Activated CD4-positive, alpha-beta T cell treated with anti-CD3 and anti-CD28 coated beads, Interleukin-2, amount 10 ng/mL, durations not matched to agents 7 days and 5 days (primary cell): ENCODE measurements at places on chromosomes 12 and 14. TPM values are rescaled to one million over a fixed set of nuclear protein-coding genes. Genes with fewer than 3 reads are reported as not detected.

The STON2 gene
- total RNA-seq, result 1.1 TPM

GRCh38 chr14:33350366-33350990 lies 411.8 kb downstream of the NPAS3 start:
- H3K4me3 ChIP-seq, result no peak overlapping the region
- DNase-seq, result no peak
- no peaks in the 10 kb centered on the region for H3K27me3 ChIP-seq
- H3K36me3 ChIP-seq, result no peaks in the 10 kb centered on the region
- no peaks in the 10 kb centered on the region for H3K4me1 ChIP-seq

GRCh38 chr14:39023939-39024871 lies 78.8 kb downstream of the SEC23A start:
- H3K4me1 ChIP-seq, result peaks cover 3% of the 10 kb centered on the region
- DNase-seq, result no peak
- H3K27ac ChIP-seq, result no peak overlapping the region
- H3K36me3 ChIP-seq, result peaks cover 3% of the 10 kb centered on the region

- no peak for DNase-seq
- H3K4me3 ChIP-seq, result no peak overlapping the region
- no peak overlapping the region for H3K27ac ChIP-seq
- no peaks in the 10 kb centered on the region for H3K27me3 ChIP-seq
Measured at GRCh38 chr12:127640181-127640886, 626.6 kb upstream of the TMEM132C start.

DNA sequence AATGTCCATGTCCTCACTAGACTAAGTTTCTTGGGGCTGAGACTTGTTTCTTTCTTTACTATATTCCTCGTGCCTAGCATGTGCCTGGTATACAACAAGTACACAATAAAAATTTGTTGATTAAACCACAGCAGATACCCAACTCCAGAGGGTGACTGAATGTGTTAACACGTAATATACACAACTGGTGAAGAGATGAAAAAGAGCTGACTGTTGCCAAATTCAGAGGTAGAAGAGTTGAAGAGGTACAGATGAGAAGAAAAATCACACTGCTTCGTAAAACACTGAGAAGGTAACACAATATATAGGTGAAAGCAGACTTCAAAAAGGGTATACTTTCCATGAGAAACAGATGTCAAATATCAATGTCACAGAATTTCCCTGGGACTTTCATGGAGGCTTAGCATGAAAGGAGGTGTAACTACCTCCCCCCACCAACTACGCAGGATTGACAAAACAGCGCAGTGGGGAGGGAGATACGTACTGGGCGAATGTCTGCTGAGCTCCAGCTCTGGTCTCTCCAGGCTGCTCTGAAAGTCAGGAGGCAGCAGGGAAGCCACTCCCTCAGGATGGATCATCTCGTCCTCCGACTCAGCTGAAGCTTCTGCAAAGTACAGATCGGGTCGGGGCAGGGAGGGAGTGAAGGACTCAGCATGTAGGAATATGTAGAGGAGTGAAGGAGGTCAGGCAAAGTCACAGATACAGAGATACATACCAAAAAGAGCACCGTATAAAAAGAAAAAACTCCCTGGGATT lies 5.3 kb downstream of the ACIN1 start:
- H3K4me3 ChIP-seq, result no peak overlapping the region
- no peak overlapping the region for H3K27ac ChIP-seq
- H3K36me3 ChIP-seq, result peaks cover 59% of the 10 kb centered on the region
- DNase-seq, result no peak
- no peaks in the 10 kb centered on the region for H3K27me3 ChIP-seq

The GSG1 gene
- total RNA-seq, result not detected

The TEX52 gene
- 0.29 TPM for total RNA-seq

GRCh38 chr12:131897276-131897675 lies 2.9 kb downstream of the ULK1 start:
- no peak for DNase-seq
- H3K27ac ChIP-seq, result no peak overlapping the region
- H3K4me1 ChIP-seq, result peaks cover 35% of the 10 kb centered on the region
- no peaks in the 10 kb centered on the region for H3K36me3 ChIP-seq
- H3K4me3 ChIP-seq, result no peak overlapping the region

The KRT8 gene
- total RNA-seq, result 0.15 TPM

DNA sequence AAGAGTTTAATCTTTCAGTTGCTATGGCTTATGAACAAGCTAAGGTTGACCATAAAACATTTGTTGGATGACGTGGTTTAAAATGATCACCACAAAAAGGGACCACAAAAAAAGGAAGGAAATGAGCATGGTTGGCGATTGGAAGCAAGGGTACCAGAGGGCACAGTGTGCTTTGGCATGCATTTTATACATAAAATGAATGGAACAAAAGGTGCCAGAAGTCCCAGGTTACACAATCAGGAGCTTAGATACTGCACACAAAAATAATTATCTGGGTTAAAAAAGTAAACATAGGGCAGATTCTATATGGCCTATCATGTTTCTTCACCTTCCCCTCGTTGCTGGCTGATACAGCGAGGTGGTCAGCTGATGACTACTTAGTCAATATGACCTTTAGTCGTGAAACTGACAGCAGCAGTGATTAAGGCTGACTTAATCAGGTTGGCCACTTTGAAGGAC lies 50.7 kb downstream of the ZC3H14 start:
- H3K4me3 ChIP-seq, result no peak overlapping the region
- H3K27me3 ChIP-seq, result no peaks in the 10 kb centered on the region
- H3K27ac ChIP-seq, result no peak overlapping the region
- H3K36me3 ChIP-seq, result peaks cover 40% of the 10 kb centered on the region
- peaks cover 14% of the 10 kb centered on the region for H3K4me1 ChIP-seq
- no peak for DNase-seq

The INHBC gene
- not detected for total RNA-seq

The ASIC1 gene
- total RNA-seq, result 10.1 TPM

DNA sequence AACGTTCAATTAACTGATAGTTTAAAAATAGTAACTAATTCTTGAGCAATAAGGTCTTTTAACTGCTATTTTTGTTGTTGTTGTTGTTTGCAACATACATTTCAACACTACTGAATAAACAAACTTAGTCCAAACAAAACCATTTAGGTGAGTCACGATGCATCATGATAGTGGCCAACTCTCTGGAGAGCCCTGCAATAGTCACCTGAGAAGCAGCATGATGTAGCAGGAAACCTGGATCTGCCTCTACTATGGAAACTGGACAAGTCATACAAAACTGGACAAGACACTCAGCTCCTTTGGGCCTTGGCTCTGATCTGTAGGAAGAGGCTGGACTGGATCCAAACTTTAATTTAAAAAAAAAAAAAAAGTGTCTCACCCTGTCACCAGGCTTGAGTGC lies 117.3 kb downstream of the MED13L start:
- no peak overlapping the region for H3K27ac ChIP-seq
- H3K36me3 ChIP-seq, result no peaks in the 10 kb centered on the region
- H3K4me3 ChIP-seq, result no peak overlapping the region
- H3K4me1 ChIP-seq, result peaks cover 30% of the 10 kb centered on the region

GRCh38 chr14:76782885-76783566 lies 21.8 kb downstream of the VASH1 start:
- H3K27me3 ChIP-seq, result no peaks in the 10 kb centered on the region
- H3K4me1 ChIP-seq, result peaks cover 47% of the 10 kb centered on the region
- no peak for DNase-seq

DNA sequence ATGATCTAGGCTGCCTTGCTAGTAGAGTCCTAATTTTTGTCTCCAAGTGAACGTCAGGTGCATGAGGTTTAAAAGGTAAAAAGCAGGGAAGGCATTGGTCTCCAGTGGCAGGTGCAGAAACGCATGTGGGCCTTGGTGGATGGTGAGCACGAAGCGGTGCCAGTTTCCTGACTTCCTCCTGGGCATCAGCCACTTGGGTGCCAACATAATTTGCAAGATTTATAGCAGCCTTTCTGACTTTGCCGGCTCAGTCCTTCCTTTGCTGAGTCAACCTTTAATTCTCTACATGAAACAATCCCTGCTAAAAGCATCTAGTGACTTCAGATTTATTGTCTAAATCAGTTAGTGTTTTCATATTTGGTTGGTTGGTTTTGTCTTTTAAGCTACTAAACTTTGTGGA lies 355.7 kb upstream of the TMEM132C start:
- no peak overlapping the region for H3K4me3 ChIP-seq
- DNase-seq, result no peak
- no peak overlapping the region for H3K27ac ChIP-seq
- H3K4me1 ChIP-seq, result no peaks in the 10 kb centered on the region
- H3K36me3 ChIP-seq, result no peaks in the 10 kb centered on the region

DNA sequence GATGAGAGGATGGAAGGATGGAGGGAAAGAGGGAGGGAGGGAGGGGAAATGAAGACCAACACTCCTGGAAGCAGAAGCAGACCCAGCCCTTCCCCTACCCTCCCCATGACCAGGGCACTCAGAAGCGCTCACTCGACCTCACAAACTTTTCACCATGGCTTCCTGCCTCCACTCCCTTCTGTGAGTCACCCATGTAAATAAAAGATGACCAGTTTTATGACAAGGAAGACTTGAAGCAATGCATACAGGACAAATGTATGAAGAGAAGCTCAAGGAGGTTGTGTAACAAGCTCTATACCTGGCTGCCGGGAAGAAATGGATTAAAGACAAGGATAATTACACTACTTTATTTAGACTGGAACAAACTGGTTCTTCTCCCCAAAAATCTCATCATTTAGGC lies 63.8 kb downstream of the CDC42BPB start:
- no peaks in the 10 kb centered on the region for H3K36me3 ChIP-seq
- no peak overlapping the region for H3K4me3 ChIP-seq
- H3K27me3 ChIP-seq, result no peaks in the 10 kb centered on the region
- DNase-seq, result no peak
- H3K4me1 ChIP-seq, result no peaks in the 10 kb centered on the region

The POTEG gene
- total RNA-seq, result not detected

DNA sequence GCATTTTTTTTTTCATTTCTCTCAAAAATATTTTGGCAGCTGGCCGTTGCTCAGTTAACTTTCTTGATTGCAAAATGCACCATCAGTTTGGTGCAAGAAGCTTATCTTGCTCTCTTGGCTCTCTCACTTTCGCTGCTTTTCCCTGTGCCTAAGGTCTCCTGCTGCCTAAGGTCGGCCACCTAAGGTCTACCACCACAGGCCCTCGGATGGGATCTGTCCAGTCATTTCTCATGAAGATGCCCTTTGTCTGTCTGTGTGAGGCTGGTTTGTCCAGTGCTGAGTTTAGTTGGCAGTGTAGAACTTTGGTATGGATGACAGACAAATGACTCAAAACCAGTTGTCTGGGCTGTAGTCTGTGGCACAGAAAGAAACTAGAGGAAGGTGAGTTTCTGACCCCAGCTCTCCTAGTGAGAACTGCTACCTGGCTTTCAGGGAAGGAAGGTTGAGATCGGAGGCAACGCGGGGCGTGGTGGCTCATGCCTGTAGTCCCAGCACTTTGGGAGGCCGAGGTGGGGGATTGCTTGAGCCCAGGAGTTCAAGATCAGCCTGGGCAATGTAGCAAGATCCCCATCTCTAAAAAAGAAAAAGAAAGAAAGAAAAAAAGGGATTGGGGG lies 2.6 kb downstream of the MLXIP start:
- H3K4me3 ChIP-seq, result peak overlapping the region; percentile 92
- no peaks in the 10 kb centered on the region for H3K27me3 ChIP-seq
- H3K36me3 ChIP-seq, result peaks cover 40% of the 10 kb centered on the region
- H3K4me1 ChIP-seq, result peaks cover 66% of the 10 kb centered on the region

DNA sequence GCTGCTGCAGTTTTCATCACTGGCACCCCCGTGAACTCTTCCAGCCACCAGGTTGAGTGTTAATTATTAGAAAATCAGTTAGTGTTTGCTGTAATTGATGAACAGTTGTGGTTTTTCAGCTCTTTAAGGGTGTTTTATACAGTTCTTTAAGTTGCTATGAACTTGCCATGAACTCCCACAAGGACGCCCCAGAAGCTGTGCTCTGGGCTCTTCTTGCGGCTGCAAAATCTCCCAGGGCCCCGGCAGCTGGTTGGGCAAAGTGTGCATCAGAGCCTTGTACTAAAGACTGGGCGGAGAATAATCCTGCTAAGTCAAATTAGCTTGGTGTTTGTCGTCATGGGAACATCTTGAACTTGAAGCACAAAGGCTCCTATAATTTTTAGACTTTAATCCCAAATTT lies 82.2 kb downstream of the EML1 start:
- no peaks in the 10 kb centered on the region for H3K4me1 ChIP-seq
- H3K27me3 ChIP-seq, result peaks cover 22% of the 10 kb centered on the region
- no peak overlapping the region for H3K27ac ChIP-seq
- no peak overlapping the region for H3K4me3 ChIP-seq

The PTPN6 gene
- total RNA-seq, result 346 TPM

DNA sequence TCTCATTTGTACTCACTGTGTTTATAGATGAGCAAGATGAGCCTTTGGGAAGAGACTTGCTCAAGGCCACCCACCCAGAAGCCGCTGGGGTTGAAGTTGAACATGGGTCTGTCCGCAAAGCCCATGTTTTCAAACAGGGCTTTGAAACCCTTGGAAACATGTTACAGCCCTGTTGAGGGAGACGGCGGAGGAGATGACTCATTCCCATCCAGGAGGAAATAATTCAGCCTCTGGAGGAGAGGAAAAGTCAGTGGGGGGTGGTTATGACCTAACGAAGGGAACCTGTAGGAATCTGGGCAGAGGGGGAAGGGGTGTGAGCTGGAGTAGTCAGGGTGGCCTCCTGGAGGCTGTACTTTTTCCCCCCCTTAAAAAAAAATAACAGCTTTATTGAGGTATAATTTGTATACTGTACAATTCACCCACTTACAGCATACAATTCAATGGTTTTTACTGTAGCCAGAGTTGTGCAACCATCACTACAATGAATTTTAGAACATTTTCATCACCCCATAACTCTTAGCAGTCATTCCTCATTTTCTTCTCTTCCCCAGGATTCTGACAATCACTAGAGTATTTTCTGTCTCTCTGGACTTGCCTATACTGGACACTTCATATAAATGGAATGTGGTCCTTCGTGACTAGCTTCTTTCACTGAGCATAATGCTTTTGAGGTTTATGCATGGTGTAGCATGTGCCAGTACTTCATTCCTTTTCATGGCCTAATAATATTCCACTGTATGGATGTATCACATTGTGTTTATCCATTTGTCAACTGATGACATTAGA lies 1.9 kb upstream of the RIN3 start:
- H3K27ac ChIP-seq, result no peak overlapping the region
- no peak for DNase-seq
- H3K36me3 ChIP-seq, result no peaks in the 10 kb centered on the region

The L3HYPDH gene
- total RNA-seq, result 18.3 TPM

- H3K27ac ChIP-seq, result no peak overlapping the region
- no peak overlapping the region for H3K4me3 ChIP-seq
- H3K4me1 ChIP-seq, result no peaks in the 10 kb centered on the region
- H3K27me3 ChIP-seq, result peaks cover 6% of the 10 kb centered on the region
Measured at GRCh38 chr12:127070515-127071157, 1196.3 kb upstream of the TMEM132C start.
